MV-4-11 (cell line): ENCODE measurements at places on chromosomes 4 and X.

DNA sequence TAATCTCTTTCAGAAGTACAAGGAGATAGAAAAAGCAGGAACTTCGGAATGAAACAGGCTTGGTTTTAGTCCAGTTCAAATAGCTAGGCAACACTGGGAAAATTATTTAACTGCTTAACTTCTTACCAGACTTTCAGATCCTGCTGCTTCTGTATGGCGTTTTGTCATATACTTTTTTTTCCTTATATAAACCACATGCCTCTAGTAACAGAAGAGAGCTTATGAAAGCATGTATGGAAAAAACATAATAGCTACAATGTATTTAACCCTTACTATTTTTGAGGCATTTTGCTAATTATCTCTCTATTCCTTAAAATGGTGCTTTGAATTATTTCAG lies 439.6 kb downstream of the INPP4B start:
- no peak for DNase-seq

GRCh38 chr4:40515037-40515397 lies 114.6 kb downstream of the RBM47 start:
- no peak for DNase-seq

- DNase-seq: no peak
Observed at GRCh38 chr4:156770140-156770539, 201.5 kb downstream of the PDGFC start.

DNA sequence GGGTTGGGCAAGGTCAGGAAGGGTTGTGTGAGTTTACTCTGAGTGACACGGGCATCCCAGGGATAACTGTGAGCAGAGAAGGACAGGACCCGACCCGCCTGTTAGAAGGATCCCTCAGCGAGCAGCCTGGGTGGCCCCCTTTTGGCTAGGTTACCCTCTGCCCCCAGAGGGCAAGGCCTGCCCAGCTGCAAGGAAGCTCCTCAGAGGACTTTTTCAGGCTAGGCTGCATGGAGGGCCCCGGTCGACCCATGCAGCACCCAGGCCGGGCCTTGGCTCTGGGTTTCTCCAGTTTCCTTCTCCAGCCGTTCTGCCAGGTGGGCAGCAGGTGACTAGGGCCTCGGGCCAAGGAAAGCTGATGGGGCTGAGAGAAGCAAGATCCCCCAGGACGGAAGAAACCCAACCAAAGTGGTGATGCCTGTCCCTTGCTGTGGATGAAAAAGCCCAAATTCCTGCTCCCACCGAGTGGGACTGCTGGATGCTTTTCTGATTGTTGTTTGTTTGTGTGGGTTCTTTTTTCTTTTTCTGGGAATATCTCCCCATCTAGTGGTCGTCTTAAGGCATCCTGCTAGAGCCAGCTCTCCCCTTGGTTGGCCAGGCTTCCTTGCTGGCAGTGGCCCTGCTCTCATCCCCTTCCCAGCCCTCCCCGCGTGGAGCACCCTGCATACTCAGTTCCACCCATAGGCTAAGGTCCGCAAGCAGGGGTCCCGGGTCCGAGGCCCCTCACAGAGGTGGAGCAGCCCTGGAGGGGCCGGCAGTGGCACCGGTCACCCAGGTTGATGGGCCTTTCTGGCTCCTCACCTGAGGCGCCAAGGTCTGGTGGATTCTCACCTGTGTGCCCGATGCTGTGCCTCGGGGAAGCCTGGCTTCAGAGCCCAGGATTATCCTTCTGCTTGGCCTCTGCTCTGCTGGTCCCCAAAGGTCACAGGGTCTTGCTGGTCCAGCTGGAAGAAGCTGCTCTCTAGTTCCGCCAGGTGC lies 1.8 kb downstream of the ZFP92 start:
- no peak for DNase-seq

DNA sequence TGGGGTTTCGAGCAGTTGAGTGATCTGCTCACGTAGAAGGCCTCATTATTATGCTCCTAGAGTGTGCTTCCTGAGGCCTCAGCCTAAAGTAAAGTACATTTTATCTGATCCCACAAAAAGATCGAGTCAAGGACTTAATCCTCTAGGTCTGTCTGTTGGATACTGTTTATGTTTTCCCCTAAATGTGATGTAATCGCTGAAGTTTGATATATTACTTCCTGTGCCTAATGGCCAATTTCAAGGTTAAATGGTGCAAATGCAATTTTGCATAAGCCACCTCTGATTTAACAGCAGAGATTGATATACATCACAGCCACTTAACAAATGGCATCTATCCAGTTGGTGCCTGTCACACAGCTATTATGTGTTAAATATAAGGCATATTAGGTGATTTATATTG lies 19.4 kb upstream of the SERTM2 start:
- no peak for DNase-seq

DNA sequence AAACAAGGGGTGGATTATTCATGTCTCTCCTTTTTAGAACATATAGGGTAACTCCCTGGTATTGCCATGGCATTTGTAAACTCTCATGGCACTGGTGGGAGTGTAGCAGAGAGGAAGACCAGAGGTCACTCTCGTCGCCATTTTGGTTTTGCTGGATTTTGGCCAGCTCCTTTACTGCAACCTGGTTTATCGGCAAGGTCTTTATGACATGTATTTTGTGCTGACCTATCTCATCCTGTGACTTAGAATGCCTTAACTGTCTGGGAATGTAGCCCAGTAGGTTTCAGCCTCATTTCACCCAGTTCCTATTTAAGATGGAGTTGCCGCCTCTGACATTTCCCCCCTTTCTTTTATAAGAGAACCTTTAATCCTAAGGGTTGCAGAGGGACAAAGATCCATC lies 45.8 kb downstream of the MGST2 start:
- no peak for DNase-seq

DNA sequence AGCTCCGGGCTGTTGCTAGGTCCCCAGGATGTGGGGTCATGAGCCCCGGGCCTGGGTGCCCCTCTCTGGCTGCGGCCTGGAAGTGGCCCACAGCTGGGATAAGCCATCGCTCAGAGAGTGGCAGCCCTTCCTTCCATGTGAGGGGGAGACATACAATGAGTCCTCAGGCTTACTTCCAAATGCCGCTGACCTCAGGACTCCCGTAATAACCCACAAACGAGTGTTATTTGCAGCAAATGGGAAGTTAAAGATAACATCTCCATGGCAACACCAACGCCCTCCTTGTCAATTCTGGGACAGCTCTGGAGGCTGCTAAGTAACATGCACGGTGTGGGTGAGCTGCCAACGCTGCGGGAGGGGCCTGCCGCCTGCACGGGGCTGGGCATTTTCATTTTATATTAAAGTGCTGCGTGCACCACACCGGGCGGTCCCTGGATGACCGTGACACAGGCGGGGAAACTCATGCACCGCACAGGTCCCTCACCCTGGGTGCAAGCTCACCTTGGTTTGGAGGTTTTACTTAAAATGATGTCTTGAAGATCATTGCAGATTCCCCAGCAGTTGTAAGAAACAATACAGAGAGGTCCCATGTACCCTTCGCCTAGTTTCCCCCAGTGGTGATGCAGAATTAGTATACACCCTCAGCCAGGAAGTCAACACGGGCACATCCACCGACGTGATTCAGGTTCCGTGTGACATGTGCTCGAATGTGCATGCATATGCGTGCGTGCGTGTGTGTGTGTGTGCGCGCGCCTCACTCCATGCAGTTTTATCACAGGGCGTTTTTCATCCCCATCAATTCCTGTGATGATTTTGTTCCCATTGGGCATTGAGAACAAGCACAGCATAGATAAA lies 79.4 kb downstream of the ABLIM2 start:
- peak; percentile 93 for DNase-seq

GRCh38 chr4:10082459-10083272 lies 33.9 kb downstream of the WDR1 start:
- no peak for DNase-seq

DNA sequence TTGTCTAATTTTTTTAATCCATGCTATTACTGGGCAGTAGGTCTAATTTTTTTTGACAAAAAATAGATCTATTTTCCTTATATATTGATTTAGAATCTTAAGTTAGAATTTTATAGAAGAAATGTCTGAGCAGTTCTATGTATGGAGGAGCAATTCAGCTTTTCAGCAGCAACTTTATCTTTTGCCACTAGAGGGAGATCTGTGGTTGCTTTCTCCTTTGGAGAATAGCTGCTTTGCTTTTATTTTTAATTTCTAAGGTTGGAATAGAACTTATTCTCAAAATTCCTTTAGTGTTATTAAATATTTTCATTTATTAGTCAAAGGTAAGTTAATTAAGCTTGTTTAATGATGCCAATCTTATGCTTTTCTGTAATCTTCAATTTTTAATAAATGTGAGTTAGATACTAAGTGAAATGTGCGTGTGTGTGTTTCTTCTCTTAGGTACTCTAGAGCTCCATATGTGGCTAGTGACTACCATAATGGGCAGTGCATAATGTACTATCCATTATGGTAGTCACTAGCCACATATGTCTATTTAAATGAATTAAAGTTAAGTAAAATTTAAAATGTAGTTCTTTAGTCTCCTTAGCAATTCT lies 29.3 kb downstream of the FAM199X start:
- peak; percentile 0 for DNase-seq

- DNase-seq: no peak
Observed at GRCh38 chr4:96194993-96195392, 355.1 kb downstream of the PDHA2 start.

DNA sequence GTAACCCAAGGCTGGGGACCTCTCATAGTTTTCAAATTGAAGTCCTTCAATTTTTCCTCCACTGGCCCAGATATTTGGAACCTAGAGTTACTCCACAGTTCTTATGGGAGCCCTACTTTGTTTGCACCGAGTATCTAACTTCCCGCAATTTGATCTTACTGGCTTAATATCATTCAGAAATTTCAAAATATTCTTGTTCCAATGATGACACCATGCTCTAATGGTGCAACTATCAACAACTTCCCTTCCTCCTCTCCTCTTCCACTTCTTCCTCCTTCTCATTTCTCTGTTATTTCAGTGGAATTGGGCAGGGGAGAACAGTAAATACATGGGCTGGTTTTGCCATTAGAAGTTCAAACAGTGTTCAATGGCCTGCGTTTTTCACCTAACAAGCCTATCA lies 20.2 kb downstream of the PDCL2 start:
- DNase-seq: no peak

GRCh38 chr4:81257816-81258215 lies 42.8 kb upstream of the PRKG2 start:
- DNase-seq: no peak

DNA sequence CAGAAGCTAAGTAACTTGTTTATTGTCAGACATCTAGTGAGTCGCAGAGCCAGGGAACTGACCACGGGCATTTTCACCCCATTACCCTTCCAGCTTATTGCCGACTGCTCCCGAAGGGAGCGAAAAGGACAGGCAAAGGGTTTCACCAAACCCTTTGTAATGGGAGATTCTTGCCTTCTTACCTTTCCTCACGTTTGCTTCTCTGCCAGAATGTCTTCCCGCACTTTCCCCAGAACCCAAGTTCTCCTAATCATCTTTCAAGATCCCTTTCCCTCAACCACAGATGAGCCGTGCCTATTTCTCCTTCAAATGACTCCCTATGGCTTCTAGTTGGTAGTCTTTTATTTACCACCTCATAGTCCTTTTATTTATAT lies 520 bp upstream of the SRP72 start:
- DNase-seq: no peak

DNA sequence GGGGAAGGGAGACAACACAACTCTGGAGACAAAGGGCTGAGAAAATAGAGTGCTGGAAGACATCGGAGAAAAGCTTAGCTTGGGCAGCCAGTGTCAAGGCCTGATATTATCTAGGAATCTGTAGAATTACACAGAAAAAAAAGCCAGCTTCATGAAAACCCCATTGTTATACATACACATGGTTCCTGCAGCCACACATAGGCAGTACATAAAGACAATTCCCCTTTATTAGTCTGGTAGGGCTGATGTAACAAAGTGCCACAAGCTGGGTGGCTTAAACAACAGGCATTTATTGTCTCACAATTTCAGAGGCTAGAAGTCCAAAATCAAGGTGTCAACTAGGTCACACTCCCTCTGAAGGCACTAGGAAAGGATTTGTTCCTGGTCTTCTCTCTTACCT lies 503.5 kb downstream of the MID1IP1 start:
- DNase-seq: no peak

DNA sequence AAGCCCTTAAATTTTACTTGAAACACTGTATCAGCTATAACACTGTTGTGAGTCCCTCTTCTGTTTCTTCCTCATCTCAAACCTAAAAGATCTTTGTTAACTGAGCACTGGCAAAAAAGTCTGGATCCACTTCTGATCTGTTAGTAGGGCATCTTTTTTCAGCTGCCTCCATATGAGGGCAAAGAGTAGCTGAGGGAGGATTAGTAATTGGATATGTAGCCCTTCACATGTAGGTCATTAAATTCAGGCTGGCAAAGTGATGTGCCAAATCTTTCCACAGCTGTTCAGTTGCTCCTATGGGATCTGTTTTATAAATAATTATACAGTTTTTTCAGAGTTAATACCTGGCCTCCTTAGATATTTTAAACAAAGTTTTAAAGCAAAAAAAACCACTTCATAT lies 1.1 kb upstream of the TRMT10A start:
- no peak for DNase-seq

- peak; percentile 28 for DNase-seq
Observed at GRCh38 chrX:66014084-66014483, 25.8 kb downstream of the VSIG4 start.

GRCh38 chrX:18895189-18895951 lies 88.5 kb downstream of the PHKA2 start:
- DNase-seq: no peak

GRCh38 chr4:177740563-177740962 lies 298.3 kb upstream of the AGA start:
- DNase-seq: no peak

DNA sequence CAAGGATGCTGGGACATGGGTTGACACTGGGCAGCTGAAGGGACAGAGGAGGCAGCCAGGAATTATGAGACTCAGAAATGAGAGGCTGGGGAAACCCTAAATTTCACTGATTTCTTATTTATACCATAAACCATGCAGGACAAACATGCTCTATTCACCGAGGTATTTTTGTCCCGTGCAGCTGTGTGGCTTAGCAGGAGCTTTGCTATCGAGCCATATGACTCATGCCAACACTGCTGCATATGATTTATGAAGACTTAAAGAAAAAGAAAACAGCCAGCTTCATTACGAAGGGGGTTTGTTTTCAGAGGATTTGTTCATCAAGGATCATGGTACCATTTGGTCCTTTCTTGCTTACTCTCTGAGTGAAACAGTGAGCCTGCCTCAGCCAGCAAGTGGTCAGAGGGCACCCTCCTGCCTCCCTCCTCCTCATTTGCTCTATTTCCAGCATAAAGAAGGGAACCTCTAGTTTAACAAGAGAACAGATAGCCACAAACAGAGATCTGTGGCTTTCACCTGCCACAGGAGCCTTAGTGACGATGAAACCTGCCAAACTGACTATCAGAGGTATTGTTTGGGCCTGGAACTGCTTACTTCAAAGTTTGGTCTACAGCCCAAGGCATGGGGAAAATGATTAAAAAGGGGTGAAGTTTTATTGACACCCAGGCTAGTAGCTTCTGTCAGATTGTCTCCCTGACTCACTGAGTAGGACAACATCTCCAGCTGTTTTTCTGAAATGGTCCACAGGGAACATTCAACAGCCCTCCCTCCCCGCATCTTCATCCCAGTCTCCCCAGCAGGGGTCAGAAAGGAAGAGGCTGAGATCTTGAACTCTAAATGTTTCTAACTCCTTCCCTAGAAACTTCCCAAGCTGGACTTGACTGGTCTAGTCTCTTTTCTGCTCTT lies 80.1 kb upstream of the MAML3 start:
- DNase-seq: peak; percentile 81
